ENCODE measurements at places on chromosomes 16 and 17.

DNA sequence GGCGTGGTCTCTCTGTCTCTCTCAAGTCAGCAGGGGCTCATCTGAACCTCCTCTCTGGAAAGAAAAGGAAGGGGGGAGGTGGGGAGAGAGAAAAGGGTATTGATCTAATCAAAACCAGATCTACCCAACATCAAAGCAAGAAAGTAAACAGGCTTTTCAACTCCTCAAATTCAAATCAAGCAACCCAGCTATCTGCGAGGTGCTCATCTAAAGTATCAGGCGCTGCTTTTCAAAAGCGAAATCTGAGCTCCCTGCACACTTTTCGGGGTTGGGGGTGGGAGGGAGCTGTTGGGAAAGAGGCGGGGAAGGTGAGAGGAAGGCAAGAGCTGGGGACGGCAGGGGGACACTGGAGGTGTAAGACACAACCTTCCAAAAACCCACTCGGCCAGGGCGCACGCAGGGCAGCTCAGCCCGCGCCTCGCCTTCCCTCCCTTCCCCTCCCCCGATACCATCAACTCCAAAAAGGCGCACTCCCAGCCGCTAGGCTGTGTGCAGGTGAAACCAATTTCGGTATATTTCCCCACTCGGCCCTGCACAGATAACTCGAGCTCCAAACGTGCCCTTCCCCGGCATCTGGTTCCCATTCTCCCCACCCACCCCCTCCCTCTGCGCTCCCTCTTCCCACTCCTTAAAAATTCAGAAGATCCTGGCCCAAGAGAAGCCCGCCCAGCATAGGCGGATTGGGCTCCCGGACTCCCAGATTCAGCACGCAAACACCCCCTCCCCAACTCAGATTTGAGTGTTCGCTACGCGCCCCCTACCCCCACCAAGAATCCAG is 2.6 kb downstream of the AXIN2 start:
- peak; percentile 9 for DNase-seq

GRCh38 chr17:27649929-27650328 is 18.9 kb downstream of the LGALS9 start:
- DNase-seq: no peak

GRCh38 chr17:62705156-62705777 is 77.8 kb downstream of the MRC2 start:
- no peak for DNase-seq

GRCh38 chr17:36542755-36543154 is 2.0 kb upstream of the GGNBP2 start:
- no peak for DNase-seq

DNA sequence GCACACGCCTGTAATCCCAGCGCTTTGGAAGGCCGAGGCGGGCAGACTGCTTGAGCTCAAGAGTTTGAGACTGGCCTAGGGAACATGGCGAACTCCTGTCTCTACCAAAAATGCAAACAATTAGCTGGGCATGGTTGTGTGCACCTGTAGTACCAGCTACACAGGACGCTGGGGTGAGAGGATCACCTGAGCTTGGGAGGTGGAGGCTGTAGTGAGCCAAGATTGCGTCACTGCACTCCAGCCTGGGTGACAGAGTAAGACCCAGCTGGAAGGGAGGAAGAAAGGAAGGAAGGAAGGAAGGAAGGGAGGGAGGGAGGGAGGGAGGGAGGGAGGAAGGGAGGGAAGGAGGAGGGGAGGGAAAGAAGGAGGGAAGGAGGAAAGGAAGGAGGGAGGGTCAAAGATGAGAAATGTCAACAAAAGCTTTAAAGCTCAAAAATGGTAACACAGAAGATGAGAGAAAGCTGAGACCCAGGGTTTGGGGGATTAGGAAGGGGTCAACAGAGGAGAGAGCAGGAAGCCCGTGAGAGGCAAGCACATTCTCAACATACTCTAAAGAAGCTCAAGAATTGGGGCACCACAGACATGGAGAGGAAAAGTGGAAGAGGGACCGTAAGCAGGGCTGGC is 5.0 kb upstream of the KRT19 start:
- DNase-seq: no peak

- no peak for DNase-seq
Observed at GRCh38 chr16:57204675-57205074, 18.5 kb downstream of the RSPRY1 start.

DNA sequence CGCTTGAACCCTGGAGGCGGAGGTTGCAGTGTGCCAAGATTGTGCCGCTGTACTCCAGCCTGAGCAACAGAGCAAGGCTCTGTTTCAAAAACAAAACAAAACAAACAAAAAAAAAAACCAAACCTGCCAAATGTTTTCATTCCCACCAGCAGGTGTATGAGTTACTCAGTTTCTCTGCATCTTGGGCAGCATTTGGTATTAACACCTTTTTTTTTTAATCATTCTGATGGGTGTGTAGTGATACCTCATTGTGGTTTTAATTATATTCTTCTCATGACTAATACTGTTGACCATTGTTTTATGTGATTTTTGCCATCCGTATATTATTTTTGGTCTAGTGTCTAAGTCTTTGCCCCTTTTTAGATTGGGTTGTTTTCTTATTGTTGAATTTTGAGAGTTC is 15.3 kb downstream of the NFATC3 start:
- DNase-seq: no peak

GRCh38 chr16:47096297-47096696 is 47.4 kb downstream of the NETO2 start:
- no peak for DNase-seq

GRCh38 chr17:17567631-17568030 is 23.9 kb downstream of the PEMT start:
- no peak for DNase-seq

DNA sequence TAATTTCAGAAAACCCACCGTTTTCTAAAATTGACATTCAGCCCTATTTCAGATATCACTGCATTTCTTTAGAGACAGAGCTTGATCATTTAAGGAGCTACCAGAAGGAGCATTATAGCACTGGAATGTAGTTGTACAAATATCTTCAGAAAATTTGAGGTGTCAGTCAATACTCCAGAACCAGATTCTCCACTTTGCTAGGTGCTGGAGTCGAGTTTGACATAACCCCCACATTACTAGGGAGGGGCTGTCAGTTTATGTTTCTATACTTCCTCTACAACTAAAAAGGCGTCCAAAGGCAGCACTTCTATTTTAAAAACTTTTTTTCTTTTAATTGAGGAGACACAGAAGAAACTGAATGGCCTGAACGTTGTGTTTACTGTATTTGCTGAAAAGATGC is 892 bp upstream of the KIAA0513 start:
- DNase-seq: no peak

GRCh38 chr17:43477832-43478634 is 5.7 kb upstream of the DHX8 start:
- DNase-seq: no peak

- peak; percentile 28 for DNase-seq
Observed at GRCh38 chr17:81481073-81481799, 31.4 kb downstream of the ACTG1 start.

- no peak for DNase-seq
Observed at GRCh38 chr17:74512624-74513091, 18.6 kb downstream of the CD300LB start.

DNA sequence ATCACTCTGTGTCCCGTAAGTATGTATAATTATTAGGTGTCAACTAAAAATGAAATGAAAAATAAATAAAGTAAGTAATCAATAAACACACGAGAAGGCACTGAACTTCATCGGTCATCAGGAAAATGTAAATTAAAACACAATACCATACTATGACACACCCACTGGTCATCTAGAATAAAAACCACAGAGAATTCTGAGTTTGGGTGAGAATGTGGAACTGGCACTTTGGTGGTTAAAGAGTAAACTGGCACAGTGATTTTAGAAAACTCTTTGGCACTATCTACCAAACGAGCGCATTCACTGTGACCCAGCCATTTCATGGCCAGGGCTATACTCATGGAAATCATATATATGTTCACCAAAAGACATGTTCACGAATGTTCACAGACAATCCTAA is 98.2 kb downstream of the HS3ST3A1 start:
- DNase-seq: no peak

GRCh38 chr16:23968176-23968575 is 132.4 kb downstream of the PRKCB start:
- DNase-seq: no peak

- no peak for DNase-seq
Observed at GRCh38 chr17:57925361-57925990, 29.7 kb downstream of the CUEDC1 start.

DNA sequence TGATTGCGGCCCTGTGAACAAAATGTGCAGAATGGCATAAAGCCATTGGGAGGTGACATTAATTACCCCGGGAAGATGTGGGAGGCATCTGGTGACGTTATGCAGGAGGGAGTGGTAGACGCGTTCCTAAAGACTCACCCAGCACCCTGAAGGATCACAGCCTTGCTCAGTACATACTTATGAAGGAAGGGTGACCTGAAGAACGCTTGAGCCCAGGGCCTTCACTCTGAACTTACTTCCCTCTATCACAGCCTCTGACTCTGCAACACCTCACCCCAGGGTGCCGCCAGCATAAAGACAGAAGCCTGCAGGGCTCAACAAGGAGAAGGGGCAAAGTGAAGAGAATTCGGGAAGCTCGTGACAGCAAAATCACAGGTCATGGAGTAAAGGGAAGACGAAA is 9.4 kb downstream of the MFSD6L start:
- no peak for DNase-seq

- DNase-seq: no peak
Observed at GRCh38 chr16:13193721-13194120, 292.3 kb downstream of the SHISA9 start.

- DNase-seq: no peak
Observed at GRCh38 chr16:87828907-87829621, 40.2 kb downstream of the SLC7A5 start.

All from stimulated activated naive CD4-positive, alpha-beta T cell treated with Interleukin-2 at 50 U/mL for 16 hours (primary cell).